Sigmoid colon (tissue), 7 donors: ENCODE measurements at places on chromosomes 4 and X.

DNA sequence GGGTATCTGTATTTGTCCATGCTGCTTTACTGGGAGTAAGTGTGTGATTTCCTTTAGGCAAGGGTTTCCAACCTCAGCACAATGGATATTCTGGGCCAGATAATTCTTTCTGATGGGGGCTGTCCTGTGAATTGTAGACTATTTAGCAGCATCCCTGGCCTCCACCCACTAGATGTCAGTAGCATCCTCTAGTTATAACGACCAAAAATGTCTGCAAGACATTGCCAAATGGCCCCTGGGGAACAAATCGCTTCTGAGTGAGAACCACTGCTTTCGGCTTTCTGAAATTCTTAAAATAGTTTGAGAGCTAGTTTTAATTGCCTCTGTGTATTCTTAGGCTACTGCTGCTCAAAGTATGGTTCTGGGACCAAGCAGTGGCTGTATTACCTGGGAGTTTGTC is 81.2 kb upstream of the GPM6B start:
- no peak for DNase-seq

- DNase-seq: no peak
Measured at GRCh38 chrX:78035061-78035460, 65.6 kb upstream of the PGAM4 start.

GRCh38 chr4:82666970-82667665 is 105.3 kb upstream of the TMEM150C start:
- no peak for DNase-seq

GRCh38 chrX:43643201-43643600 is 12.9 kb upstream of the MAOA start:
- DNase-seq: no peak
